Stimulated activated CD4-positive, alpha-beta T cell treated with anti-CD3 and anti-CD28 coated beads, Interleukin-15, amount 100 ng/mL, for 1 hour (primary cell): ENCODE measurements at places on chromosomes 7 and 10.

- no peak for DNase-seq
These were observed 188.2 kb downstream of the SEMA3D start for GRCh38 chr7:84998665-84999064.

DNA sequence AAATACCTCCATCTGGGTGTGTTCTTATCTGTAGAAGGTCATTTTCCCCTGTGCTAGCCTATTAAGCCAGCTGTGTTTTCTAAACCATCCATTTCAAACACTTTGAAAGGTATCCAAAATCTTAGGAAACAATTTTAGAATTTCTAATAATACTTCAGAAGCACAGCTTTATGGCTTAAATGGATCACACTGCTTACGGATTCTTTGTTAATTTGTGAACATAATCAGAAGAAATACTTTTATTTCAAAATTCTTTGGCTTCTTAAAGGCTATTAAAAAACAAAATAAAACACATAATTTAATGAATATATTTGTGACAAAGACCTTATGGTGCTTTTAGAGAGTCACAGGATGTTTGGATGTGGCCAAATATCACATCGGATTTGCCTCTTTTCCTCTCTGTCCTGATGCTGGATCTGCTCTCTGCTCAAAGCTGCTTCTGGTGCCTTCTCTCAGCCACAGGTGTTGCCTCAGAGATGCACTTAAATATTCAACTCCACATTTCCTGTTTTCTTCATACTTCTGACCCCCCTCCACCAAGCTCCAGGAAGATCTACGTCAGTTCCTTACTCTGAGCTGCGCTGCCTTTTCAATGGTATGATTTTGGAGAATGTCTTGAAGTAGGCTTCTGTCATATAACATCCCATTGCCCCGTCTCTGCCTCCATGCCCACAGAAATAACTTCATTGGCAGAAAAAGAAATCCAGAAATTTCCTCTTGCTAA, 230.6 kb downstream of the MLLT10 start:
- DNase-seq, result no peak

DNA sequence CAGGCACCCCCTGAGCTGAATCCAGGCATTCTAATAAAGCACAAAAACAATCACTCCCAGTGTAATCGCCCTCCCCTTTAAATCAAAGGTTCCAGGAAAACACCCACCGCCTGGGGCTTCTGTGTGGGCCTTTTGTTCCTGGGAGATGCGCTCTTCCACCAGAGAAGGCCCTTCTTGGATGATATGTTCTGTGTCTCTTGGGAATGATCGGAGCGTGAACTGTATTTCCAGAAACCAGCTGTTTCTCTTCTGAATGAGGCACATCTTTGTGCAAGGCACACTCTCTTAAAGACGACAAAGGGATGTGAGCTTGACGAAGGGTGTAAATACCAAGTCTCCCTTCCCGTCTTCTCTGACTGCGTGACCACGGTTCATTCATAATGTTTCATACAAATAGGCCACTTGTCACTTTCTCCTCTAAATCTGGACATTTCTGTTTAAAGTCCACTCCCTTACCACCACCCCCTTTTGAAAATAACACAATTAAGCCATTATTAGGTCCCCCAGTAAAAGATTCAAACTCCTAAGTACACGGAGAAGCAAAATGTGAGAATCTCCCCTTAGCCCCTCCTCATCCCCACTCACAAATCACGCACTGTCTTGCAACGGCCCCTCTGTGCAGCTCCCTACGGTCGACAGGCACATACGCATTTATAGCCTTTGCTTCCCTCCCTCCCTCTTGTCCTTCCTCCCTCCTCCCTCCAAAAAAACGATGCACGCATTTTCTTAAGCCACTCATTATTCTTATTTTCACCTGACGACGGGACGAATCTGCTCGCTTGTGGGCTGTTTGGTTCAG, 45.6 kb upstream of the ENO4 start:
- no peak for DNase-seq

DNA sequence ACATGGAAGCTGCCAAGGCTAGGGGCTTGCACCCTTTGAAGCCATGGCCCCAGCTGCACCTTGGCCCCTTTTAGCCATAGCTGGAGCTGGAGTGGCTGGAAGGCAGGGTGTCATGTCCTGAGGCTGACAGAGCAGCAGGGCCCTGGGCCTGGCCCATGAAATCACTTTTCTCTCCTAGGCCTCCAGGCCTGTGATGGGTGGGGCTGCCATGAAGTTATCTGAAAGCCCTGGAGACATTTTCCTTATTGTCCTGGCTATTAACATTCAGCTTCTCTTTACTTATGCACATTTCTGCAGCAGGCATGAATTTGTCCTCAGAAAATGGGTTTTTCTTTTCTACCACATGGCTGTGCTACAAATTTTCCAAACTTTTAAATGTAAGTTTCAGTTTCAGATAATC, 106.9 kb upstream of the ELMO1 start:
- DNase-seq, result no peak

DNA sequence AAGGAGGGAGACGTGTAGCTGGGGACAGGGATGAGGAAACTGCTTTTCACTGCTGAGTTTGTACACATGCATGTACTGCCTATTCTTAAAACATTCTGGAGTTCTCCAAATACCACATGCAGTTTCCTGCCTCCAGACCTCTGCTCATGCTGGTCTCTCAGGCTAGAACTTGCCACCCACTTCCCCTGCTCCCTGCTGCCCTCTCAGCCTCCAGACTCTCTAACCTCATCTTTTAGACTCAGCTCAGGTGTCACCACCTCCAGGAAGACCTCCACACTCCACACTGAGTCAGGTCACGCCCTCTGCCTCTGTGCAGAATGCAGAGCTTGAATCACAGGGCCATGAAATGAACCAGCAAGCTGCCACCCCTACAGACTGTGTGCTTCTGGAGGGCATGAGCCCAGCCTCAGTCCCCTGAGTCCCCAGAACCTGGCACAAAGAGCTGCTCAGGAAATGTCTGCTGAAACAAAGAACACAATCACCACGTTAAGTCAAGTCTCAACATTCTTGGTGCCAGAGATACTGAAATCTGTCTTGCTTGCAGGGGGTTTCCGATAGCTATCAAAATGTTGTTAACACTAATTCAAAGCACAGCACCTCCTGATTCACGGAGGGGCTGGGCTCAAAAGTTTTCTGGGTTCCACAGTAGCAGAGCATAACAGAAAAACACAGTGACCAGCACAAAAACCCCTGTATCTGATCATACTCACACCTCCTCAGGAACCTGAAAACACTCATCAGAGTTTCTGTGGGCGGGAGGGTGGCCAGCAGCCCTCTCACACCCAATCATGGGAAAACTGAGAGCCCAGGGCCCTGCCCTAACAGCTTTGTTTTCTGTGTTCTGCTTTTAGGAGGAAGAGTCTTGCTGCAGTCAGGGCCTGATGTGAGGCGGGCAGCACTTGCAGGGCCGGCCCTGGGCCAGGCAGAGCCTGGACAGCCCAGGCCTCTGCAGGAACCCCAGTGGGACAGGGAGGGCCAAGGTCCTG, 21.1 kb downstream of the FAM53B start:
- DNase-seq, result no peak

DNA sequence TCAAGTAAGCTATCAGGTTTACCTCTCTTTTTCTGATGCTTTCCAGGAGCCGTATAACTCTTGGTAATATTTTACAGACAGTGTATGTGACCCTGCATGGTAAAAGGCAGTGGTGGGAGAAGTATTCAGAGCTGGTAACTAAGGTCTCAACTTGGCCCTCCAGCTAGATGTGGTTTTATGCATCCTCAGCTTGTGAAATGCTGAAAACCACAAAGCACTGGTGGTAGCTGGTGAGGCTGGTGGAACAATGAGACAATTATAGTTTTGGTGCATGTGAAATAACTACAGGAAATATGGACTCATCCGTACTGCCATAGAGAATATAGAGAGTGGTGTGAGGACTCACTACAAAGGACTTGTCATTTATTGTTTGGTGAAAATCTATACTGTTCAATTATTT, 383.0 kb upstream of the PCDH15 start:
- DNase-seq, result no peak

DNA sequence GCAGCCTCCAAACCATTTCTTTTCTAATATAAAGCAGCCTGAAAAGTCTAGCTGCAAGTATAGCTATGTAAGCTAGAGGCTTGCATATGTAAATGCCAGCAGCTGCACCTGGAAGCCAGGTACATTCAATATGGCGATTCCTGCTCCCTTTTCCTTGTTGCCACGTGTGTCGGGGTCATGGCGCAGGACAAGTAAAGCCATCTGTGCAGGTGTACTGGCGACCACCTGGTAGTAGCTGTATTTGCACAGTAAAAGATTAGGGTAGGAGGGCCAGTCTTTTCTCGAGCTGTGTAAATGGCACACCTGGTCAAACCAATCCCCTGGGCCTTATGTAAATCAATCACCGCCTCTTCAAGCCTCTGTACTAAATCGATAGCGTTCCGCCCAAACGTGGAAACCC, 484.5 kb downstream of the MAGI2 start:
- no peak for DNase-seq

- no peak for DNase-seq
These were observed 163.0 kb downstream of the DNAJB6 start for GRCh38 chr7:157499835-157500153.

DNA sequence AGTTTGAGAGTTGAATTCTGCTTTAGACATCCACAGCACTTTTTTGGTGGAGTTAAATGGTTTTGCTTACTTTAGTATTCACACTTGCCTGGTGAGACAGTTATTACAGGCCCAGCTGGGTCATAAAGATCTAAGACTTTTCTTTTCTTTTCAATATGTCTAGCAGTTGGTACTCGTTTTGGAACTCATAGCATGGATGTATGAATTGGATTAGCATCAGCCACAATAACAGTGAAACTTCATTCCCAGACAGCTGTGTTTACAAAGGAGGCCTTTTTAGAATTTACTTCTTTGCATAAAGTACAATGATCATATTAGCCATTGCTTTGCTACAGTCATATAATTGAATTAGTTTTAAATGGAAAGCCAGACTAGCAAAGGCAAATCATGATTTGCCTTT, 168.4 kb upstream of the DKK1 start:
- DNase-seq, result no peak

DNA sequence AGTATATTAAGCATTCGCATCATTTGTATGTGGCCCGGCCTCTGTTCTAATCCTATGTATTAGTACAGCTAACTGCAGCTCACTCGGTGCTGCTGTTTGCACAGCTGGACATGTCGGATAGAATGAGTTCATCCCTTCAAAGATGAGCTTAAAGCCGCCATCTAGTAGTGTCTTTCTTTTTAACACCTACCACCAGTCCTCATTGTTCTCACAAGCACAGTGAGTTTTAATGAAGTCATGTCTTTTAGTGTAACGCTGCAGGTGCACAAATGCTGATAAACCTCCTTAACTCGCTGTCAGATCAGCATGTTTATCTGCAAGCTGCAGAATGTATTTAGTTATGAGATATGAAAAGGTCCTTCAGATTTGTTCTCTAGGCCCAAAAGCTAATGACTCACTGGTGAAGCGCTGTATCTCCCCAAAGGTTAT, 247.5 kb downstream of the MTERF1 start:
- DNase-seq, result no peak

DNA sequence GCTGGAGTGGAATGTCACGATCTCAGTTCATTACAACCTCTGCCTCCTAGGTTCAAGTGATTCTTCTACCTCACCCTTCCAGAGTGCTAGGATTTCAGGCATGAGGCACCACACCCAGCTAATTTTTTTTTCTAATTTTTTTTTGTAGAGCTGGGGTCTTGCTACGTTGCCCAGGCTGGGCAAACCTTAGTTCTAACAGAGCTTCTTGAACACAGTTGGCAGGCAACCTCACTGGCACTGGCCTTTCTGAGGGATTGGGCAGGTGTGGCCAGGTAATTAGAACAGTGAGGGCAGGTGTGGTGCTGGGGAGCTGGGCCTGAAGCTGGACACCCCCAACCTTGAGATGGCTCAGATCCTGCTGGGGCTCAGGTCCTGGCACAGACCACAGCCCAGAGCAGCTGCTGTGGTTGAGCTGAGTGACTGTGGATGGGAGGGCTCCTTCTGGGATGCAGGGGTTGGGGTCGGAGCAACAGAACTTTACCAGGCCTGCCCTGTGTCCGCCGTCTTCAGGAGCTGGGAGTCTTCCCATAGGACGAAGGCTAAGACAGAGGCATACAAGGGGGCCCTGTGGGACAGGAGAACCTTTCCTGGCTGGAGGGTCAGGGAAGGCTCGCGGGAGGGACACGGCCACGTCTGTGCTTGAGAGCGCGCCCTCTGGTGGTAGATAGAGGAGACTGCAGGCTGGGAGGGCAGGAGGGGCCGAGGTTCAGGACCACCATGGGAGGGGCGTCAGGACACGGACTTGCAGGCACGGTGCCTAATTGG, 48.2 kb downstream of the COL26A1 start:
- peak; percentile 20 for DNase-seq

GRCh38 chr7:158976468-158976848, 120.1 kb downstream of the DYNC2I1 start:
- DNase-seq, result no peak

GRCh38 chr7:113370910-113371309, 252.6 kb upstream of the SMIM30 start:
- no peak for DNase-seq

GRCh38 chr10:71622154-71622526, 97.4 kb downstream of the C10orf105 start:
- DNase-seq, result no peak

- DNase-seq, result peak; percentile 6
These were observed 149.3 kb upstream of the SHH start for GRCh38 chr7:155961241-155962190.

DNA sequence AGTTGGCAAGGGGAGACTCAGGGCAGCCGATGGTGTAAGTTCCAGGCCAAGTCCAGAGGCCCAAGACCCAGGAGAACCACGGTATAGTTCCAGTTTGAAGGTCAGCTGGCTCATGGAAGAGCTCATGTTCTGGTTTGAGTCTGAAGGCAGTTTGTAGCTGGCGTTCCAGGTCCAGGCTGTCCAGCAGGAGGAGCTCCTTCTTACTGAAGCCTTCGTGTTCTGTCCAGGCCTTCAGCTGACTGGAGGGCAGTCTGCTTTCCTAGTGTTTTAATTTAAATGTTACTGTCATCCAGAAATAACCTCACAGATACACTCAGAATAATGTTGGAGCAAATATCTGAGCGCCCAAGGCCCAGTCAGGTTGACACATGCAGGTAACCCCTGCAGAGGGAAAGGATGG, 4.2 kb downstream of the SUN1 start:
- no peak for DNase-seq

- DNase-seq, result no peak
These were observed 124.3 kb downstream of the PTPRN2 start for GRCh38 chr7:158463317-158463716.

- no peak for DNase-seq
These were observed at the start of gene CDHR1 for GRCh38 chr10:84194424-84195043. CDHR1 (plus strand) TSS chr10:84194537; CDS start chr10:84194761, 224 bp downstream.

GRCh38 chr7:157432541-157432956, 95.7 kb downstream of the DNAJB6 start:
- DNase-seq, result no peak

GRCh38 chr7:30323006-30323355, 38.6 kb downstream of the ZNRF2 start:
- no peak for DNase-seq

- no peak for DNase-seq
These were observed 170.9 kb upstream of the SMIM30 start for GRCh38 chr7:113289140-113289740.

DNA sequence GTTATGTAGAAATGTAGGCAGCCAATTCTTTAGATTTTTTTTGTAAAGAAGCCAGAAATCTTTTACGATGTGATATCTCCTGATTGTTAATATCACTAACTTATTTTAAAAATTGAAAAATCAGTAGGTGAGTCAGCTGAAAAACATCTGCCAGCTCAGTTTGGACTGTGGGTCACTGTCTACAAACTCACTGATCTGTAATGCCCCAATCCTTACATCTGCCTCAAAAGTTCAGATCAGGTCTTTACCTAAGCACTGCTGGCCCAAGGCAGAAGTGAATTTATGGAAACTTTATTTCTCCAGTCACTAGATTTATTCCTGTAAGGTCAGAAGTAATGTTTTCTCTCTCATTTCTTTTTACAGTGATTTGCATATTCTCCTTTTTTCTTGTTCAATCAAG, 31.0 kb upstream of the FAM13C start:
- DNase-seq, result no peak

GRCh38 chr7:129427526-129428045, 6.6 kb upstream of the STRIP2 start:
- DNase-seq, result no peak
